ENCODE measurements at places on chromosomes 3 and 15.

- DNase-seq = no peak
Observed at GRCh38 chr15:46277451-46277850, 642.6 kb downstream of the SQOR start.

- DNase-seq = no peak
Observed at GRCh38 chr3:178802993-178803693, 266.9 kb downstream of the KCNMB2 start.

GRCh38 chr3:146382386-146382785 lies 87.0 kb downstream of the PLSCR2 start:
- DNase-seq = no peak

- no peak for DNase-seq
Observed at GRCh38 chr3:56758539-56758981, 43.2 kb downstream of the ARHGEF3 start.

DNA sequence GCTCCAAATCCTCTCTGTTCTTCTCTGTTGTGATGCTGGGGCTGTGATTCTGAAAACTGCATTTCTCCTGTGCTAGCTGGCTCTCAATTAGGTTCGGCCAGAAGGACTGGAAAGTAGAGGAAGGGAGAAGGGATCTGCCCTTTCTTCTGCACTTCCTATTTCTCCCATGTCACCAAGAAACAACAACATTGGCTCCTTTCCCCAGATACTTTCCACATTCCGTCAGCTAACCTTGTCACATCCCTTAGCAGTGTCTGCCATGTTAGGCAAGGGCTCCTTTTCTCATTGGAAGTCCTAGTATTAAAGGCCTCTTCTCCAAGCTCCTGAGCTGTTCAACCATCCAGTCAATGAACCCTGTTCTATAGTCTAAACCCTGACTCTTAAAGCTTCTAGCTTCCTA lies 171.1 kb downstream of the ZNF621 start:
- DNase-seq = no peak

- no peak for DNase-seq
Observed at GRCh38 chr3:134035836-134036235, 6.1 kb upstream of the SLCO2A1 start.

GRCh38 chr3:112407888-112408702 lies 75.1 kb downstream of the CD200 start:
- DNase-seq = no peak

- no peak for DNase-seq
Observed at GRCh38 chr15:70426096-70426821, 328.5 kb upstream of the TLE3 start.

- peak; percentile 14 for DNase-seq
Observed at GRCh38 chr3:44235604-44236484, 5.8 kb upstream of the TOPAZ1 start.

- DNase-seq = no peak
Observed at GRCh38 chr3:197942956-197943556, 6.9 kb upstream of the RPL35A start.

- DNase-seq = no peak
Observed at GRCh38 chr3:170470063-170471016, 51.7 kb downstream of the CLDN11 start.

- no peak for DNase-seq
Observed at GRCh38 chr15:94610069-94610468, 378.7 kb downstream of the MCTP2 start.

DNA sequence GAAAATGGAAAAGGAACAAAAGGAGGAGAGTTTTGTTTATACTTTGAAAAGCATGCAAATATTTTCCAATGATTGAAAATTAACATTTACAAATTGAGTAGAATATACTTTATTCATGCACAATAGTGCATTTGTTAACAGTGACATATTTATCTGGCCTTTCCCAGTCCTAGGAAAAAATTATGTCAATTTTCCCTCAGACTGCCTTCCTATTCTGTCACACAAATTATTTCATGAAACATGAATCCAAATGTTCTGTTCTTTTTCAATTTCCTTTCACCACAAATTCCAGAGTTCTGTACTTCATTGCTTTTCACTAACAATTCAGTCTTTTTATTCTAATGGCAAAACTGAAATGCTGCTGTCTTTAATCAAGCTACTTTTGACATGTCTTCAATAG lies 945.1 kb downstream of the ROBO1 start:
- no peak for DNase-seq

- no peak for DNase-seq
Observed at GRCh38 chr15:75760704-75761435, 48.2 kb upstream of the CSPG4 start.

GRCh38 chr3:8996681-8997121 lies 33.4 kb upstream of the RAD18 start:
- no peak for DNase-seq

DNA sequence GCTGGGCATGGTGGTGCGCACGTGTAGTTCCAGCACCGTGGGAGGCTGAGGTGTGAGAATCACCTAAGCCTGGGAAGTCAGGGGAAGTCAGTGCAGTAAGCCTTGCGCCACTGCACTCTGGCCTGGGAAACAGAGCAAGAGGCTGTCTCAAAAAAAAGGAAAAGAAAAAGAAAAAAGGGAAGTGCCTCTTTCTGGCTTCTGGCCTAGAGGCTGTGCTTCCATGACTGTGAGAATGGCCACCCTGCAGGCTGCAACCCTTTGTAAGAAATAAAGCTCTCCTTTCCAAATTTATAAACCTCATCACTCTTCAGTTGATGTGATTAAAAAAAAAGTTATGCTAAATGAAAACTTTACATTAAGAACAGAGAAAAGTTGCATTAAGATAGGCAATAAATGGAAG lies 774.3 kb downstream of the TUSC7 start:
- no peak for DNase-seq

DNA sequence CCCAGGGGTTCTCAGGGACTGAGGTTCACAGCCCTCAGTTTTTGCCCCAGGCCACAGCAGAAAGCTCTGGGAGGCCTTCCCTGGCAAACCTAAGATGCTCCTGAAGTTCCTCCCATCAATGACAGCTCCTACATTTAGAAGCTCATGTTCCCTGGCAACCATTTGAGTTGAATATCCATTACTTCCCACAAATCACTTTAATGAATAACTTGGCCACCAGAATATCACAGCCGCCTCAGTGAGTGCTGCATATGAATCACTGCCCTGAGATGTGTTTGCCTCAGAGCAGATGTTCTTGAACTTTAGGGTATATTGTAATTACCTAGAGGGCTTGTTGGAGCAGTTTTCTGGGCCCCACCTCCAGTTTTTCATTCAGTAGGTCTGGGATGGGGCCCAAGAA lies 27.4 kb downstream of the SLCO2A1 start:
- no peak for DNase-seq

DNA sequence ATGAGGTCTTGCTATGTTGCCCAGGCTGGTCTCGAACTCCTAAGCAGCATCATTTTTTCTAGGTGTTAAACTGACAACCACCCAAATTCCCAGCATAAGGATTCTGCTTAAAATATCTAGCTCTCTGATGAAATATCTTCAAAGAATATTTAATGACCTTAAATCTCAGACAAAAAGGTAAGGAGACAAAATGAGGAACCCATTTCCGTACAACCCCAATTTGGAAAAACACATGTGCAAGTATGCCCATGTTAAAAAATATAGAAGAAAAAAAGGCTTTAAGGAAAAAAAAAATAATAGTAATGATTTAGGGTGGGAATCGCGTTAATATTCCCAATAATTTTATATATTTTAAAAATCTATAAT lies 1.4 kb upstream of the SACM1L start:
- no peak for DNase-seq

GRCh38 chr3:140091143-140091542 lies 156.2 kb downstream of the CLSTN2 start:
- no peak for DNase-seq

GRCh38 chr3:157452097-157452496 lies 15.4 kb downstream of the PTX3 start:
- DNase-seq = no peak

DNA sequence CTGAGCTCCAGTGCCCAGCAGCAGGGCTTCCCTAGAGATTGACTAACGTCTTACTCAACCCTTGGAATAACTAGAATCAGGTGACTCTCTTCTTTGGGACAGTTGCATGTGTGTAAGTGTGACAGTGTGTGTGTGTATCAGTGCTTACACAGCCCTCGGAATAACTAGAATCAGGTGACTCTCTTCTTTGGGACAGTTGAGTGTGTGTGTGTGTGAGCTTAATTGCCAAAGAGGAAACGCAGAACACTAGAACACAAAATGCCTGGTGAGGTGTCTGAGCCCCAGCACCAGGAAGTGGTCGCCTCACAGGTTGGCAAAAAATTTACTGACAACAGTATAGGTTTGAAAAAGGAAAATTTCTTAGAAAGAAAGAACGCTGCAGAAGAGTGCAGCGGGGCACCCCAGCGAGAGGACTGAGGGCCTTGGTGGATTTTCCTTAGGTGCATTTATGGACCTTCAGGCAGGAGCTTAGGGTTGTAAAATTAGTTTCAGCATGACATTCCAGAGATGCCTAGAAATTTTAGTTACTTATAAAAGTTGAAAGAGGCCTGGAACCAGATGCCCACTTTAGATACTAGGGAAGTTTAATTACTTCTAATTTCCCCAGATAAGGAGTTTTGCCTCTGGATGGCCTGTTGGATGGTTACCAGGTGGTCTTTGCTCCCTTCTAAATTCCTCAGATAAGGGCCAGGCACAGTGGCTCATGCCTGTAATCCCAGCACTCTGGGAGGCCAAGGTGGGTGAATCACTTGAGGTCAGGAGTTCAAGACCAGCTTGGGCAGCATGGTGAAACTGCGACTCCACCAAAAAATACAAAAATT lies 3.7 kb upstream of the WDR82 start:
- no peak for DNase-seq

GRCh38 chr3:39064646-39065045 lies 12.8 kb downstream of the WDR48 start:
- no peak for DNase-seq

DNA sequence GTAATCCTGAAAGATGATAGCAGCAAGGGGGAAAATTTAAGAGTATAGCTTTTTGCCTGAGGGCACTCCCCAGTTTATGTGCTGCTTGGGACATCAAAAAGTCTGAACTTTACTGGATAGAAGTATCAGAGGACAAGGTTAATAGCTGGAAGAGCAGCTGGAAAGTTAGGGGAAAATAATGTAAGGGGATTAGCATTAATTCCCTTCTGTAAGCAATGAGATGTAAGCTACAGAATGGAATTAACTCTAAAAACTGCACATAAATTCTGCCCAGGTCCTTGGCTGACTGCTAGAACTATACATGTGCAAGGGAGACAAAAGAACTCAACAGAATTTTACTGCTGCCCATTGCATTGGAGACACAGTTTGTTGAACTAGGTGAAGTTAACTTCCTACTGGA lies 55.6 kb downstream of the ATP11B start:
- no peak for DNase-seq

GRCh38 chr15:63913336-63913735 lies 79.6 kb upstream of the HERC1 start:
- no peak for DNase-seq

DNA sequence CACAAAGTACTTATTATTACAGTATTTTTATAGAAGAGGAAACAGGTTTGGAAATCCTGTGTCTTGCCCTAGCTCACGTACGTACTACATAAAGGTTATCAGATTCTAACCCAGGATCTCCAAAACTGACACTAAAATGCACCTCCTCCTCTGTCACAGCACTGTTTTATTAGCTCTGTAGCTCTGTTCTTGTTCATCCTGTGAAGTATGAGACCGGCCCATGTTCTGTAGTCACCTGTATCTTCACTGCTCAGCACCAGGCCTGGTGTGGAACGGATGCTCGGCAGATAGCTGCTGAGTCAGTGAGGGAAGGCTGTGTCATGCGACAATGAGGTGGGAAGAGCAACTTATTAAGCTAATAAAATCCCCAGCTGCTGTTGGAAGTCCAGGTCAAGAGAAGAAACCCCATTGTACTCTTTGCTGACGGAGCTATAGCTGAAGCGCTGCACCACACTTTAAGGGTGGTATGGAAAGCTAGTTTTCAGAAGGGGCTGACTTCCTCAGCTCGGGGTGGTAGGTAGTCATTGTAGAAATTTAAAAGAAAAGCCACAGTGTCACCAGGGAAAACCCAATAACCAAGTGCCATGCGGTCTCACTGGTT lies 22.8 kb downstream of the BCL2A1 start:
- DNase-seq = no peak

DNA sequence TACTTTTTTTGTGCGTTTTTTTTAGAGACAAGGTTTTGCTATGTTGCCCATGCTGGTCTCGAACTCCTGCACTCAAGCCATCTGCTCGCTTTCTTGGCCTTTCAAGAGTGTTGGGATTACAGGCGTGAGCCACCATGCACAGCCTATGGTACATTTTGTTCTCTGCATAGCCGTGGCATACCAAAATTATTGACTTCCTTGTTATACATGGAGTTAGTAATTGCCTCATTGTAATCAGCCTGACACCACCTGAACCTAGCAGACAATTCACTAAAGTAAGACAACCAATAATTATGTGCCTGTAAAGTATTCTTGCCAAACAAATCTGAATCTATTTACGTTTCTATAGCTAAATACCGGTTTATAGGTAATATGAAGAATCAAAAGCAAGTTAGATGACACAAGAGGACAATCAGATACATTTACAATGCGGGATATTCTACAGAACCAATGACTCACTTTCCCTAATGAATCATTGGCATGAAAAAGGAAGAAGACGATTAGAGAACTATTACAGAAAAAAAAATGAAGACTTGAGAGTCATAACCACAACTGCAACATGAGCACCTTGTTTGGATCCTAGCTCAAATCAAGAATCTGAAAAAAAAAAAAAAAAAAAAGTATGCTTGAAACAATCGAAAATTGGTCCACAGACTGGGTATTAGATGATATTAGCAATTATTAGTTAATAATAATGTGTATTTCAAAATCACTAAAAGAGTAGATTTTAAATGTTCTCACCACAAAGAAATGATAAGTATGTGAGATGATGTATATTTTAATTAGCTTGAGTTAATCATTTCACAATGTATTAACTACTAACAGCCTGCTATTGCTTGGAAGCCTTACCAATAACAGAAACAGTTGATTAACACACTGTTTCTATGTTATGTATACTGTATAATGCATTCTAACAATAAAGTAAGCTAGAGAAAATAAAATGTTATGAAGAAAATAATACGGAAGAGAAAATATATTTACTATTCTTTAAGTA lies 7.1 kb downstream of the GUCA1C start:
- DNase-seq = no peak

DNA sequence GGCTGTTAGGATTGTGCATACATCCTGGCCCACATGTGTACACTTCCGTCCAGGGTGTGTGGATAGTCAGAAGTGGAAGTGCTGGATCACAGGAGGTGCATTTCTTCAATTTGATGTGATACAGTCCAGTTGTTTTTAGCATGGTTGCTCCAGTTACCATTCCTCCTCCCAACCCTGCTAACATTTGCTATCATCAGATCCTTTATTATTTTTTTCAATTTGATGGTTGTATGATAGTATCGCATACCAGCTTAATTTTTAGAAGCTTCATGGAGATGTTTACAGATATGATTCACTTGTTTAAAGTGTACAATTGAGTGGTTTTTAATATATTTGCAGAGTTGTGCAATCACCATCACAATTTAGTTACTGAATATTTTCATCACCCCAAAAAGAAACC lies 202.7 kb downstream of the ITPR1 start:
- no peak for DNase-seq

GRCh38 chr3:110925798-110926197 lies 145.8 kb upstream of the NECTIN3 start:
- DNase-seq = no peak
